MV-4-11 (cell line): ENCODE measurements at places on chromosomes 13 and 19.
A peak's percentile ranks its signal among the peaks of the same experiment; 100 is the strongest.

- DNase-seq: peak; percentile 53
Measured at GRCh38 chr19:48926909-48927308, 6.6 kb upstream of the DHDH start.

DNA sequence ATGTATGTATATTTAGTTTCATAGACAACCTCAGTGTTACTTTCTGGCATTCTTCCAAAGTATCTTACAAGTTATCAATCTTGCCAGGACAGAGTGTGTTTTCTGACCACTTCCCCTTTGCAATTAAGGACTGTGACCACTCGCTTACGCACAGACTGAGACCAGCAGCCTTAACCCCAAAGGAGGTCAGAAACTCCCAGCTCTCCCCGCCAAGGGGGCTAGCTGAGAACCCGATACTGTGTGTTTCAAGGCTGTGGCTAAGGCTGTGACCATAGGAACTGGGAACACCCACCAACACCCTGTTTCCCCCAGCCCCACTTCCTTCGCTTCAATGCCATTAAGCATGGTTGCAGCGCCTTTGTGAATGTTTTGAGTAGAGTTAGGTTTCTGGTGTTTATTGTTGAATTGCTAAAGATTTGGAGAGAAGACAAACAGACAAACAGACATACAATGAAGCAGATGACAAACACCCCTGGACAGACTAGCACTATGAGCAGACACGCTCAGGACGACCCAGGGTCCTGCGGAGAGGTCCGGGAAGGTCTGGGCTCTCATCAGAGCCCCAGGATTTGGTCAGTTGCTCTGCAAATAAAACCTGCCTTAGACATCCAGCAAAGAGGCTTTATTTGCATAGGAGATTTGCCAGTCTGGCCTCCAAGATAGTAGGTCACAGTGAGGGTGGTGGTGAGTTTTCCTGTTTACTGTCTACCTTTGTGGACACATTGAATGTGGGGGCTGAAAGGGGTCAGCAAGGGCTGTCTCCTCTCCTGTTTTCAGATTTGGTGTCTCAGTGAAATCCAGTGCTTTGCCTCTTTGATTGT is 25.0 kb upstream of the TNFSF11 start:
- DNase-seq: peak; percentile 97

- DNase-seq: no peak
Measured at GRCh38 chr19:38172001-38172400, 52.0 kb downstream of the DPF1 start.

- DNase-seq: no peak
Measured at GRCh38 chr13:97570442-97570841, 136.5 kb downstream of the RAP2A start.

GRCh38 chr13:110464556-110465333 is 96.8 kb downstream of the RAB20 start:
- no peak for DNase-seq

DNA sequence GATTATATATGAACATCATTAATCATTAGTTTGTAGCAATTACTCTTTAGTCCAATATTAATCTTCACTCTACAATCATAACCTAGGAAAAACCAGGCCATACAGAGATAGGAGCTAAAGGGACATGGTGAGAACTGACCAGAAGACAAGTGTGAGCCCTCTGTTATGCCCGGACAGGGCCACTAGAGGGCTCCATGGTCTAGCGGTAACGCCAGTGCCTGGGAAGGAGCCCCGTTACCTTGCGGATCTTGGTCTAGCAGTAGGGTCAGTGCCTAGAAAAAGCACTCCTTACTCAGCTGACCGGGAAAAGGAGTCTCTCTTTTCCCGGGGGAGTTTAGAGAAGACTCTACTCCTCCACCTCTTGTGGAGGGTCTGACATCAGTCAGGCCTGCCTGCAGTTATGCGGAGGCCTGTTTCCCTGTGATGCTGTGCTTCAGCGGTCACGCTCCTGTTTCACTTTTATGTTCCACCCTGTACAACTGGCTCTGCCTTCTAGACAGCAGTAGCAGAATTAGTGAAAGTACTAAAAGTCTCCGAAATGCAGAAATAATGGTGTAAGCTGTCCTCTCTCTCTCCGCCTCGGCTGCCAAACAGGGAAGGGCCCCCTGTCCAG is 13.8 kb downstream of the OR7D4 start:
- DNase-seq: peak; percentile 60

DNA sequence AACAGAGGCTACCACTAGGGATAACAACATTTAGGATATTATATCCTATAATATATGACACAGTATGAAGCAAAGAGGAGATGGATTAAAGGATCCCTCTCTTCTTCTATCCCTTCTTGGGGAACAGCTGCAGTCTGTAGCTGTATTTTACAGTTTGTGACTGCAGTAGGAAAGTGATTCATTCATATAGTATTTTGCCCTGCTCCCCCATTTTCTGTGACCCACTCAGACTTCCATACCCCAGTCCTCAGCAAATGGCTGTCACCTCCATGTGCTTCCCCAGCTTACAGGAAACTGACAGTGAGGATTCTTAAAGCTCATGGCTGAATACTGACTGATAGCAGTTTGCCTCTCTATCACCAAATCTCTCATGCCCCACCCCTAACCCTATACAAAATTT is 27.5 kb downstream of the MICU2 start:
- no peak for DNase-seq

GRCh38 chr13:36297366-36298338 is at the start of gene CCDC169:
TSS of gene CCDC169 (minus strand) at chr13:36297814. CDS start at chr13:36297719, 95 bp downstream.
- peak; percentile 40 for DNase-seq

- DNase-seq: peak; percentile 58
Measured at GRCh38 chr19:29845574-29846176, 33.9 kb downstream of the CCNE1 start.

DNA sequence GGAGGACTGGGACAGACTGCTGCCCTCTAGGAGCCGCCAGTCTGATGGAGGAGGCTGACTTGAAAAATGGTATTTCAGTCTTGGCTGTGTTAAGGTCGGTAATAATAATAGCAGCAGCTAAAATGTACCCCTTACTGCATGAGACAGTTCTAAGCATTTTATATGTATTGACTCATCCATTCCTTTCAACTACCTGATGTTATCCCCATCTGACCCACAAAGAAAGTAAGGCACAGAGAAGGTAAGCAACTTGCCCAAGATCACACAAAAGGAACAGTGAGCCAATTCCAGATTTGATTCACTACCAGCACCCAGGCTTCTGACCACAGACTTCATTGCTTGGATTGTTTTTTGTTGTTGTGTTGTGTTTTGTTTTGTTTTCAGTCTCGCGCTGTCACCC is 4.0 kb downstream of the NCAN start:
- no peak for DNase-seq

GRCh38 chr19:50401605-50402450 is 16.9 kb upstream of the SPIB start:
- no peak for DNase-seq

GRCh38 chr13:29266756-29267733 is 328.4 kb downstream of the SLC7A1 start:
- DNase-seq: no peak

DNA sequence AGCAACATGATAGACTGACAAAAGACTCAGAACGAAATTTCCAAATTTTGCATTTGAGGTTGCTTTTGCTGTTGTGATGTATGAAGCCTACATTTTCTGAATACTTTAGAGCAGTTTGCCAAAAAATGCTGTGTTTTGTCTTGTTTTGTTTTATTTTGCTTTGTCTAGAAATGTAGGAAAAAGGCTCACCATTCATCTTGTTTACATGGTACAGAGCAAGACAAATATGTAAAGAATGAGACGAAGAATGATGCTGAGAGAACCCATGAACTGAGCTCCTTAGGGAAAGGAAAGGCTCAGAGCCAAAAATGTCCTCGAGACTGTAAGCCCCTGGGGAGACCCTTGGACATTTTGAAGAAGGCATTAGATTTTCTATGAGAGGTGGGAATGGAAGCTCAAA is 6.8 kb upstream of the SPART start:
- no peak for DNase-seq

DNA sequence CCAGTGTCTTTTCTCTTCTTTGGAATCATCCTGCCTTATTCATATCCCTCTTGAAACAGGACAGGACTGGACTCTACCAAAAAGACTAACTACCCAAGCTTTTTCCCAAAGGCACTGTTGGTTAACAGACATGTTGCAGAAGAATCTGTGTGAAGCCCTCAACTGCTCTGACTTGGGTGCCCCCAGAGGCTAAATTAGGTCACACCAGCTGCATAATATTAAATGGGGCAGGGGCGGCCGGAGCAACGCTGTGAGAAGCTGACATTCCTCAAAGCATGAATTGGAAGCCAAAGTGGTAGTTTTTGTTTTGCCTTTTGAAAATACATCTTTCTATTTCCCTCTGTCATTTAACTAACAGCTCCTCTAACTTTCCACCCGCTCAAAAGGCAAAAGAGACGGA is 185.9 kb downstream of the LHFPL6 start:
- peak; percentile 3 for DNase-seq

DNA sequence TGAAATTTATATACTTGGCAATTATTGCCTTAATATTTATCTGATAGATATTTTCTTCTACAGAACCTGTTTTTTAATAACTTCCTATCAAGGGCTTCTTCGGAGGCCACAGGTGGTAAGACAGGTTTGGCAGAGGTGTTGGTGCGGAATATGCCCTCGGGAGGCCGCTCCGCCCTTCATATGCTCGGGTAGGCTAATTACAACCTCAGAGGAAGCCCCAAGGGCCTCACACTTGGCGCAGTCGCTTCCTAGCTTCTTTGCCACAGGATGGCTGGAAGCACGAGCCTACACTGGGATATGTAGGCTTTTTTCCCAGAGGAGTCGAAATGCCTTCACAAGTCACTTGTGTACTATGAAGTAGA is 68.8 kb downstream of the LMO7 start:
- DNase-seq: no peak

- DNase-seq: no peak
Measured at GRCh38 chr19:51186323-51186722, 38.6 kb upstream of the CD33 start.
